Activated CD8-positive, alpha-beta memory T cell treated with anti-CD3 and anti-CD28 coated beads, Interleukin-2, amount 10 ng/mL, durations not matched to agents 7 days and 5 days (primary cell): ENCODE measurements at places on chromosomes 2 and 18.

DNA sequence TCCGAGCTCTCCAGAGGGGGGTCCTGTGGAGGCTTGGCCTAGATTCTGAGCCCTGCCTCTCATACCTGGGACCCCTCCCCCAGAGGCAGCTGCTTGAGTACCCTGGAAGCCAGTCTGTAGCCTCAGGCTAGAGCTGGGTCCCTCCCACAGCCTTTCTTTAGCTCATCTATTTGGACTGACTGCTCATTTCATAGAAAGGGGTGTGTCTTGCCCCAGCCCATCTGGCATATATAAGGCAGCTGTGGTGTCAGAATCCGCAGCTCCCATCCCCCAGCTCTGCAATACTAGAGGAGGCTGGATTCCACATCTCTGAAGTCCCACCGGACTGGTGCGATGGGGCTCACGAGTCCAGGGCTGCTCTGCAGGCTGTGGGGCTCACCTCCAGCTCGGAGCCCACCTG lies 26.1 kb downstream of the MPHOSPH10 start:
- DNase-seq: no peak

- no peak for DNase-seq
These were observed 32.4 kb downstream of the TTLL4 start for GRCh38 chr2:218743068-218743467.

GRCh38 chr2:238742664-238743063 lies 105.2 kb upstream of the TWIST2 start:
- no peak for DNase-seq

GRCh38 chr2:237980087-237980486 lies 13.3 kb downstream of the UBE2F start:
- DNase-seq: no peak

- DNase-seq: no peak
These were observed 170.6 kb downstream of the EVA1A start for GRCh38 chr2:75390169-75390568.

DNA sequence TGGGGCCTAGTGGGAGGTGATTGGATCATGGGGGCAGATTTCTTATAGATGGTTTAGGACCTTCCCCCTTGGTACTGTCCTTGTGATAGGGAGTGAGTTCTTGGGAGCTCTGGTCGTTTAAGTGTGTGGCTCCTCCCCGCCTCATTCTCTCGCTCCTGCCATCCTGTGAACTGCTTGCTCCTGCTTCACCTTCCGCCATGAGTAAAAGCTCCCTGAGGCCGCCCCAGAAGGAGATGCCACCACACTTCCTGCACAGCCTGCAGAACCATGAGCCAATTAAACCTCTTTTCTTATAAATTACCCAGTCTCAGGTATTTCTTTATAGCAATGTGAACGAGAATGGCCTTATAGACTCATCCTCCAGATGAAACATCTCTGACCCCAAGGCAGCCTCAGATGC lies 101.5 kb downstream of the KCNF1 start:
- no peak for DNase-seq
